ENCODE measurements at places on chromosomes 2 and 18.

GRCh38 chr2:221478485-221478863 lies 93.6 kb downstream of the EPHA4 start:
- no peak for DNase-seq

- no peak for DNase-seq
Observed at GRCh38 chr18:30093376-30093775, 949.2 kb downstream of the DSC3 start.

GRCh38 chr2:104430852-104431251 lies 423.1 kb upstream of the POU3F3 start:
- no peak for DNase-seq

DNA sequence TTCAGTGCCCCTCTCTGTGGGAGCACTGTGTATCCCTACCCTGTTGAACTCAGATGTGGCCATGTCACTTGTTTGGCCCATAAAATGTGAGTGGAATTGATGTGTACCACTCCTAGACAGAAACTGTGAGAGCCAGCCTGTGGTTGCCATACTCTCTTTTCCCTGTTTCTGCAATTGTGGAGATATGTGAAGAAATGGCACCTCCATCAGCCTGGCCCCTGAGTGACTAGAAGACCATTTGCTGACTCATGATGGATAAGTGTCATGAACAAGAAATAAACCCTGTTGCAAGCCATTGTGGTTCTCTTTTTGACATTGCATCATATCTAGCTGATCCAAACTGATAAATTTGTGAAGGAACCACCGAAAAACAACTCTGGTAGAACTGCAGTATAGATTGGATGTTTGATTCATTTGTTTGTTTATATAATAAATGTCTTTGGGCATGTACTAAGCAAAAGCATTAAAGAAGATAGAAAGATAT lies 214.5 kb upstream of the FBXO11 start:
- DNase-seq: no peak

DNA sequence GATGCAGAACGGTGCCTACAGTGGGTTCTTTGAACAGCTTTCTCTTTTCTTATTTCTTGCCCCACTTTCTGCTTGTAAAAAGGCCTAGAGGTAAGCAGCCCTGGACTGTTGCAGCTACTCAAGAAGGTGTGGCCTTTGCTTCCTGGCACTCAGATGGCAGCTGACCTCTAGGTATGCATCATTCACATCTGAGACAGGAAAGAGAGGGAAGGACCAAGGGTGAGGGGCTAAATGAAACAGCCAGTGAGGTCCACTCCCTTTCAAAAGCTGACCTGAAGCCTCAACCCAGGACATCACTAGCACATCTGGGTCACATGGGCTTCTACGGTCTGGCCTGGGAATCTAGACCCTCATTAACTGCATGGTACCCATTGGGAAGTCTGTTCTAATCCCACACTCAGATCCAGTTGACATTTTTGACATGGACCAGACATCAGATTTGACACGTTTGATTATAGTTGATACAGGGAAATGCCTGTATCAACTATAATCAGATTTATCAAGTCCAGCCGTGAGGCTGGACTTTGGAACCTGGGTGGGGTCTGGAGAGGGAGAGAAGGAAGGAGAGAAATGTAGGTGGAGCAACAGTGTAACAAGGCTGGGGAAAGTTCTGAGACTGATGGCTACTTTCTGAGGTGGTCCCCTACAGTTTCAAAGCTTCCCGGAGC lies 60.2 kb downstream of the E2F6 start:
- no peak for DNase-seq

DNA sequence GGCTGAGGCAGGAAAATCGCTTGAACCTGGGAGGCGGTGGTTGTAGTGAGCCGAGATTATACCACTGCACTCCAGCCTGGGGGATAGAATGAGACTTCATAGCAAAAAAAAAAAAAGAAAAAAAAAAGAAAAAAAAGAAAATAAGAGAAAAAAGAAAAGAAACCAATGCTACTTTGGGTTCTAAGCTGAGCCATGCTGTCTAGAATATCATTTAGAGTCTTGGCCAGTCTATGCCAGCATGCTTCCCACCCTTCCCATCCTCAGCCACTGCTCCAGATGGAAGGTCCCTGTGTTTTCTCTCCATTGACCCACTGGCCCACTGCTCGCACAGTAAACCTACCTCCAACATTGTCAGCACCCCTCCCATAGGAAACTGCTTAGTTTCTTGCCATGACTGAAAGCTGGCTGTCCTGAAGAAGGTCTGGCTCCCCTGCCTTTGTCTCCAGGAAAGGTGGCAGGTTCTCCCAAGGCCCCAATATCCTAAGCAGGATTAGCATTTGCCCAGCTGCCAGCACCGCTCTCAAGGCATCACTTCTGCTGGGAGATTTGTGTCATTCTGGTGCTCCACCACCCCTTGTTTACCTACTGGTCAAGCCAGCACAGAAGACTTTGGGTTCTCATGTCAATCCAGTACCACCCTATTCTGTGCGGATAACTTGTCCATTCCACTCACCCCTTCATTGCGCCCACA lies 47.3 kb upstream of the PAPOLG start:
- no peak for DNase-seq

DNA sequence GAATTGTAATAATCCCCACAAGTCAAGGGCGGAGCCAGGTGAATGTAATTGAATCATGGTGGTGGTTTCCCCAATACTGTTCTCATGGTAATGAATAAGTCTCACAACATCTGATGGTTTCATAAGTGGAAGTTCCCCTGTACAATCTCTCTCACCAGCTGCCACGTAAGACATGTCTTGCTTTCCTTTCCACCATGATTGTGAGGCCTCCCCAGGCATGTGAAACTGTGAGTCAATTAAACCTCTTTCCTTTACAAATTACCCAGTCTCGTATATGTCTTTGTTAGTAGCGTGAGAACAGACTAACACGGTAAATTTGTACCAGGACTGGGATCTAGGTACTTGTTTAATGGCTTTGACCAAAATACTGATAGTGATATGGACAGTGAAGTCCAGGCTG lies 744.3 kb upstream of the REG3G start:
- DNase-seq: no peak

DNA sequence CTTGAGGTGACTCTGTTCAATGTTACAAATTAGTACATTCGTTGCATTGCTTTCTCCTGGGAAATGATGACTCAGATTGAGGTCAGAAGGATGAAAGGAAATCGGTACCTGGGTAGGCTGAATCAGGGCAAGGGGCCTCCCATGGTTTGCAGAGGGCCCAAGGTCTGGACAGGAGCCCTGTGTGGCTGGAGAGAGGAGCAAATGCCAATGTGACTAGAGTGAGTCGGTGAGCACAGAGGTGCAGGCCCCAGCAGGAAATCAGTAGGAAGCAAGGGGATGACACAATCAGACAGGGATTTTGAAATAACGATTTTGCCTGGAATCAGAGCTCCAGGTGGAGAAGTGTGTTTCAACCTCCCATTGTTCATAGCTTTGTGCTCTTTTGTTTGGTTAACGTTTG lies 118.9 kb downstream of the CCDC102B start:
- no peak for DNase-seq

GRCh38 chr2:96683972-96684820 lies 41.6 kb downstream of the FER1L5 start:
- no peak for DNase-seq

DNA sequence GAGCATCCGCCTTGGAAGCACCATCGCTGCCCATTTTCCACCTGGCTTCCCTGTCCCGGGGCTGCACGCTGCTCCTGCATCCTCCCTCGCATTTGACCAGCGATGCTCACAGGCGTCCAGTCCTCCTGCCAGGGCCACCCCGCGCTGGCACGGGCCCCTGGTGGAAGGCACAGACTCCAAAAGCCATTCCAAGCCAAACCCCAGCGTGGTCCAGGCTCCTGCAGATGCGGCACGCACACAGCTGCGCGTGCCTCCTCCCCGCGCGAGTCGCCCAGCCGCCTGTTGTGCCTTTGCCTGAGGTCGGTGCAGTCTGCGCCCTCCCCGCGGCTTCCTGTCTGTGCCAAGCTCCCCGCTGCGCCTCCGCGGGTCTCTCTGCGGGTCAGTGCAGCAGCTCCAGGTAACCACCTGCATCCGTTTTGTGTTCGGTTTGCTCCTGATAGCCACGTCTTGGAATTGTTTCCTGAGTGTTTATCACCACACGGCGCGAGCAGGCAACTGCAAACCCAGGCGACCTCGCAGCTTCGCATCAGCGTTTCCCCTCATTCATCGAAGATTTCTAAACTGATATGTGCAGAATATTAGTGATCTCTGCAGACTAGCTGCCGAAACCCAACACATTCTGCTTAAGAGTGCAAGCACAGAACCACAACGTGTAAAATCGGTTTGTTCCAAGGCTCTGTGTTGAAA lies 65.2 kb upstream of the SALL3 start:
- DNase-seq: no peak

- no peak for DNase-seq
Observed at GRCh38 chr18:7358989-7359726, 128.3 kb downstream of the LRRC30 start.

DNA sequence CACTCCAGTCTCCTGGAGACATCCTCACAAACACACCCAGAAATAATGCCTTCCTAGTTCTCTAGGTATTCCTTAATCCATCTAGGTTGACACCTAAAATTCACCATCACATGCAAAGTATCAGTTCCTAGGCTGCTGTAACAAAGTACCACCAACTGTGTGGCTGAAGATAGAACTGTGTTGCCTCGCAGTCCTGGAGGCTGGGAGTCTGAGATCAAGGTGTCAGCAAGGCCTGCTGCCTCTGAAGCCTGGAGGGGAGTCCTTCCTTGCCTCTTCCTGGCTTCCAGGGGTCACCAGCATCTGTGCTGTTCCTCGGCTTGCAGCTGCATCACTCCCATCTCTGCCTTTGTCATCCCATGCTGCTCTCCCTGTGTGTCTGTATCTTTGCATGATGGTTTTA lies 36.3 kb upstream of the TMEM131 start:
- DNase-seq: no peak

GRCh38 chr2:238203094-238203972 lies at the start of gene ILKAP:
Gene ILKAP (minus strand): TSS chr2:238203695. CDS start chr2:238203553, 142 bp downstream.
- peak; percentile 86 for DNase-seq

DNA sequence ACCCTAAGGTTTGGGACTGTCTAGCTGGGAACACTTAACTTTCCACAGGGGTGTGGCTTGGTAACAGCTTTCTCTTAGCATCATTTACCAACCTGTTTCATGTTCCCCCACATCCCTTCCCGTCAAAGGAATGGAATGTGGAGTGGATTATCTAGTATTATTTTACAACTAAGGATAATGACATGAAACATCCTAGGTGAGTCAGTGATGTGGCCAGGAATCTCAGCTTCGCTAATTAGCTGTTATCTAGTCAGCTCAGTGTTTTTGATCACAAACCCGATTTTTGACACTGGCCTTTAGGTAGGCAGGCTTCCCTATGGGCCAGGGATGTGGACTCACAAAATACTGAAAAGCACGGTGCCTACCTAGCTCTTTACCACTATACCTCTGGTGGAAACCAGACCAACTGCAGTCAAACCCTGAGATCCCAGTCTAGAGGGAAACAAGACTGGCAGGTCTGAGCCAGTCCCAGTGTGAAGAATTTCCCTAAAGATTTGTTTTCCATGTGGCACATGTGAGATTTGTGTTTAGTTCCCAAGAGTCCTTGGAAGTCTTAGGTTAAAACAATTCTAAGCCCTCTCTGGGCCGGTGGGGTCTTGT lies 2.8 kb upstream of the NRP2 start:
- no peak for DNase-seq

DNA sequence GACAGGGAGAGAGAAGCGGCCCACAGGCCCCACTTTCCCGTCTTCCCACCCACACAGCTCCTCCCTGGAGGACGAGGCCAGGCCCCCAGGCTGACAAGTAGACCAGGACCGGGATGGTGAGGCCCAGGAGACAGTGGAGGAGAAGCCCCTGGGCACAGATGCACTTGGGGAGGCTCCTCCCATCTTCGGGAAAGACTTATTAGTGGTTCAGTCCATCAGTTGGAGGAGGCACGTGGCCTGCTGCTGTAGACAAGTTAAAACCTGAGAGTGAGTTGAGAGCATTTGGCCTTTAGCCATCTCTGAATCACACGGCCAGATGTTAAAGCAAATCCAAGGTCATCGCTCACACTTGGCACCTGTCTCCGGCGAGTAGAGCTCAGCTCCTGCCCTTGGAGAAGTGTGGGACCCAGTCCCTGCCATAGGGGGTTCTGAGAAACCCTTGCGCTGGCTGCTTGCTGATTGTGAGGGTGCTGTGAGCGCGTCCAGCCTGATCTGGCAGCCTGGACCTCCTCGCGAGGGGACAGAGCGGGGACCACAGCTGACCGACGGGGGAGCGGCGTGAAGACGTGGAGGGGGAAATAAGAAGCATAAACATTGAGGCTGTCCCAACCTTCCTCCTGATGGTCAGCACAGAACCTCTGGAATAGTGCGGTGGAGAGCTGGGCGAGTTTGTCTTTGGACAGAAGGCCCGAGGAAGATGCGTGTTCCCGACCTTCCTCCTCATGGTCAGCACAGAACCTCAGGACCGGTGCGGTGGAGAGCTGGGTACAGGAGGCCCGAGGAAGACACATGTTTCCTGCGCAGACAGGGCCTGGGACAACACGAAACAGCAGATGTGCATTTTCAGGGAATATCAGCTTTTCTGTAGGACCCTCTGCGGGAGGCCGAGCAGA lies 24.7 kb upstream of the ALLC start:
- DNase-seq: peak; percentile 5

DNA sequence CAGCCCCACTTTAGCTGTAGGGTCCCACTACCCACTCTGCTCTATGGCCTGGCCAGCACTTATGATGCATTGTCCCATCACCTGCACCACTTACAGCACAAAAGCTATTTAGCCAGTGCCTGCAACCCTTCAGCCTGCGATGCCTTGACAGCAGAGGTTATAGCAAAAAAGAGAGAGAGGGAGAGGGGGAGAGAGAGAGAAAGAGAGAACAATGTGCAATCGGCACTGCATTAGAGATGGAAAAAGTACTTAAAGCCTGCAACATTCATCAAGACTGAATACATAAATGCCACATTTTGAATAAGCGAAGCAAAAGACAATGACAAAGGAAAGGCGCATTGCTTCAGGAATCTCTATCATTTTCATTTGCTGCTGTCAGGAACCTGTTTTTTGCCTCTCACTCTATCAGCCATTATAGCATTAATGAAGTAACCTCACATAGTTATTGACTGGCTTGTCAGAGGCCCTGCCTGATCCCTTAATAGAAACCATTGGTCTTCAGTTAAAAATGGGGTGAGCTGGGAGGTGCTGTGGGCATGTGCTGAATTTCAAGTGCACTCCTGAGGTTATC lies 833.1 kb downstream of the BCL11A start:
- no peak for DNase-seq

- DNase-seq: no peak
Observed at GRCh38 chr2:121832412-121833357, 77.2 kb downstream of the TSN start.

- no peak for DNase-seq
Observed at GRCh38 chr2:45968946-45969584, 317.6 kb downstream of the PRKCE start.

DNA sequence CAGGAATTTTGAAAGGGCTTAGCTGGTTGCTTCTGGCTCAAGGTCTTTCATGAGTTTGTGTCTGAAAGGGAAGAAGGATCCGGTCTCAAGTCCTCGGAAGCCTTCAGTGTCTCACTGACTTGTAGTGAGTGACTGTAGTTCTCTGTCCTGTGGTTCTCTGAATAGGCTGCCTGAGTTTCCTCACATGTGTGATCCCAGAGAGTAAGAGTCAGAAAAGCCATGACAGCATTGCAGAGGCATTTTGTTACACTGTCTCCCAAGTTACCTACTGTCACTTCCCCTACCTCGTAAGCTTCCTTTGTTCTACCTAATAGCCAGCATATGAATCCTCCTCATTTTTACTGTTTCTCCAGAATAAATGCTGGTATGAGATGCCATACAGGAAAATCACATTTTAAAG lies 709.1 kb upstream of the CHAC2 start:
- DNase-seq: no peak

GRCh38 chr2:42853549-42854206 lies 61.3 kb upstream of the HAAO start:
- DNase-seq: no peak

GRCh38 chr2:86557836-86558235 lies 5.4 kb downstream of the CHMP3 start:
- no peak for DNase-seq
